ENCODE measurements at places on chromosomes 1 and 21.
A peak's percentile ranks its signal among the peaks of the same experiment; 100 is the strongest.

GRCh38 chr21:19475525-19475924 is 1071.9 kb upstream of the TMPRSS15 start:
- no peak for DNase-seq

- no peak for DNase-seq
Measured at GRCh38 chr21:32779983-32780382, 8.4 kb upstream of the PAXBP1 start.

GRCh38 chr1:52697795-52698674 is at the start of gene COA7:
TSS of gene COA7 (minus strand) at chr1:52698347. CDS start at chr1:52698326, 21 bp downstream.
- peak; percentile 77 for DNase-seq

DNA sequence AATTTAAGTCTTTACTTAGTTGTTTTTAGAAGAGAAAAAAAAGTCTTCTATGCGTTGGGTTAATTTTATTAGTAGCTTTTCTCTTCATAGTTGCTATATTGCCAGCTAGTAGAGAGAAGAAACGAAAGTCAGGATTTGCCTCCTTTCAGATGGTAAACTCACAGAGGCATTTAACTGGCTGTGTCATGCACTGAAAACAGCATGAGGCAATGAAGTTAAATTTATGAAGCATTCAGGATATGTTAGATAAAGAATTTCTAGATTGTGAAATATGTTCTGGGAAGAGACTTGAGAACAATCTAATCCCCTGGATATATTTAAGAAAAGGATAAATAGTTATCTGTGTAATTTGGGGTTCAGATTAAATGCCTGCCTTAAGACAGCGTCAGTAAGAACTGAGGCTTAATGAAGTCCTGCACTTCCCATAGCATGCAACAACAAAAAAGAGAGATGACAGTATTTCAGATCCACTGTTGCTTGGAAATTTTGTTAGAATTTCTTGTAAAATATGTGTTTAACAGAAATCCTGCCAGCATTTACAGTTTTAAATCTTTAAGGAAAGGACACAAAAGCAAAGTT is 1.7 kb downstream of the ANGPTL1 start:
- peak; percentile 71 for DNase-seq

GRCh38 chr1:45329445-45329844 is 2.8 kb downstream of the HPDL start:
- no peak for DNase-seq

DNA sequence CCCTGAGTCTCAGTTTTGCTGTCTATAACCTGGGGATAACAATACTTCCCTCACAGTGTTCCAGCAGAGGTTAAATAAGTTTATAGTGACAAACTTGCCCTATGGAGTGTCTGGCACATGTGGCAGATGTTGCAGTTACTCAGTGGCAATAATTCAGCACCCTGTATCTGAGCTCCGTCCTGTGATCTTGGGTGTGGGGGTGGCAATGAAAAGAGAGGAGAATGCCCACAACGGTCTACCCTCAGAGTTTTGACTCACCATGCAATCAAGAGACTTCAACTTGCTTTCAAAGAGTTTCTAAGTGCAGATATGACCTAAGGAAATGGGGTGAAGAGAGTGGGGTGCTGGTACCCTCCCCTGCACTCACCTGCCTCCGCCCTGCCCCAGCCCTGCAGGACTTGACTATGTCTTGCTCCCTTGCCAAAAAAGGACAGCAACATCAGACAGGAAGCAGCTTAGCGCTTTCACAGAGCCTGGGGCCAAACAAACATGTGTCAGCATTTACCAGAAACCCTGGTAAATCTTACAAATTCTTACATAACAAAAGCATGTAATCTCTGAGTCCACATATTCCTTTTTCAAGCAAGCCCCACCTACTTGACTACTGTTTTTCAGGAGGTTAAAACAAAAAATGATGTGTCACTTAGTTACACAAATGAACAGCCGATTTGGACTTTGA is 185.1 kb upstream of the CAMK1G start:
- DNase-seq = peak; percentile 97

- peak; percentile 3 for DNase-seq
Measured at GRCh38 chr1:60069691-60070090, 3.9 kb downstream of the C1orf87 start.

- DNase-seq = no peak
Measured at GRCh38 chr1:113958691-113959090, 20.6 kb upstream of the OLFML3 start.

DNA sequence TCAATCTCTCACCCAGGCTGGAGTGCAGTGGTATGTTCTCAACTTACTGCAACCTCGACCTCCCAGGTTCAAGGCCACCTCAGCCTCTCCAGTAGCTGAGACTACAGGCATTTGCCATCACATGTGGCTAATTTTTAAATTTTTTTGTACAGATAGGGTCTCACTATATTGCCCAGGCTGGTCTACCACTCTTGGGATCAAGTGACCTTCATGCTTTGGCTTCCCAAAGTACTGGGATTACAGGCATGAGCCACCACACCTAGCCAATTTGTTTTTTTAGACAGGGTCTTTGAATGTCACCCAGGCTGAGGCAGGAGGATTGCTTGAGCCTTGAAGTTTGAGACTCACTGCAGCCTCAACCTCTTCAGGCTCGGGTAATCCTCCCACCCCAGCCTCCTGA is 10.2 kb upstream of the USP48 start:
- no peak for DNase-seq

- no peak for DNase-seq
Measured at GRCh38 chr1:151976858-151977257, 16.8 kb downstream of the S100A10 start.

DNA sequence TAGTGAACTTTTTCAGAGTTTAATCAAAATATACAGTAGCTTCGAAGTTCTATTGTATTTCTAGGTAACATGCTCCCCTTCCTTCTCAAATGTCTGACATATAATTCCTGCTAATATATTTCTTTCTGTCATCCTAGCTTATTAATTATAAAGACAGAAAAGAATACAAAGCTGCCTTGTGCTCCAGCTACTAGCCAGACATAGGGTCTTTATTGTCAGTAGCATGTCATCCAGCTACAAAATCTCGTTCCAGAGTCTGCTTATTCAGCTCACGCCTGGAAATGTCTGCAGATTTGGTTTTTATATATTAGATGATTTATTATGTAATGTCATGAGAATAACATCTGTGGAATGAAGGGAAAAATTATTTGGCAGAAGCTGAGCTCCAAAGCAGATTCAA is 1102.8 kb downstream of the BRINP3 start:
- no peak for DNase-seq

DNA sequence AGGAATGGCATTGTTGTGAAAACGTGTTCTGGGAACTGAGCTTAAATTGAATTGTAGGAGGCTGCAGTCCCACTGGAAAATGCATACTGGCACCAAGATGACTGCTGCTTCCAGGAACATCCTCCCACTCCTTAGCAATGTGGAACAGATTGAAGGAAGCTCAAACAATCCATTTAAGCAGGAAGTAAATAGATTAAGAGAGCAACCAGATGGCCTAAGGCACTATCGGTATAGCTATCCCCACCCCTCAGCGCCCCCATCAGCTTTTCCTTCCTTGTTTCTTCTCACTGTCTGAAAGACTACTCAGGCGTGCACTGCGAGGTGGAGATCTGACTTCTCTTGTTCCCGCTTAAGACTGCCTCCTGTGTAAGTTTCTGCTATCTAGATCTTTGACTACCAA is 4.0 kb upstream of the IFI16 start:
- DNase-seq = peak; percentile 39

- DNase-seq = no peak
Measured at GRCh38 chr1:57707631-57708030, 283.8 kb upstream of the DAB1 start.

DNA sequence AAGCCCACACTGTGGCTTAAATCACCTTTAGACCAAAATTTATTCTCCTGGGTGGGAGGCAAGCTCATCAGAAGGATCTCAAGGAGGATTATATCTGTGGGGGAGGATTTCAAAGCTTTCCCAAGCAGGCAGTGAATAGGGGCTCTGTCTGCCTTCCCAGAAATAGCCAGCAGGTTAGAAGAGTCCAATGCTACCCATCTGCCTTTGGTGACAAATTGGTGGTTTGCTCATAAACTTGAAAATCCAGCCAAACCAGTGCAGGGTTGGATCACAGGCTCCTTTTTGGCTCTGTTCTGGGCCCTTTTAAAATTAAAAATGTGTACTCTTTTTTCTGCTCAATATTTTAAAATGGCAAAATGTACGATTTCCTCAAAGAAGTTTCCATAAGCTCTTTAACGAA is 118.9 kb upstream of the ZC3H11B start:
- DNase-seq = no peak
